ENCODE measurements at places on chromosomes 11 and 22.
A peak's percentile ranks its signal among the peaks of the same experiment; 100 is the strongest.

DNA sequence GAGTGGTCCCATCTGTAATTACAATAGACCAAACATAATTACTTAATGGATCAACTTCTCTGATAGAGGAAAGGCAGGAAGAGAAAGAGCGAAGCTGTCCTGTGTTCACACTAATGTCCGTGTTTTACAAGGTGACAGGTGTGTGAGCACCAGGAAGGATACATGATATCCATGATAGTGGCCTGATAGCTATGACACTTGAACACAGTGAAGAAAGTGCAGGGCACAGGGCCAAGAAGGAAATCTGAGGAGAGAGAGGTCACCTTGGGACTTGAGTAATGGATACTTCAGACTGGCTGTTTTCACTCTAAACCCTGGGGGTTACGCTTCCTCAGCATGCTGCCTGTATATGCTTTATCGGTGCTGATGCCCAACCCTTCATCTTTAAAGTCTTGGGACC is 29.4 kb downstream of the TUB start:
- DNase-seq = no peak

- DNase-seq = no peak
These were observed 42.6 kb downstream of the DKK3 start for GRCh38 chr11:11965656-11966353.

DNA sequence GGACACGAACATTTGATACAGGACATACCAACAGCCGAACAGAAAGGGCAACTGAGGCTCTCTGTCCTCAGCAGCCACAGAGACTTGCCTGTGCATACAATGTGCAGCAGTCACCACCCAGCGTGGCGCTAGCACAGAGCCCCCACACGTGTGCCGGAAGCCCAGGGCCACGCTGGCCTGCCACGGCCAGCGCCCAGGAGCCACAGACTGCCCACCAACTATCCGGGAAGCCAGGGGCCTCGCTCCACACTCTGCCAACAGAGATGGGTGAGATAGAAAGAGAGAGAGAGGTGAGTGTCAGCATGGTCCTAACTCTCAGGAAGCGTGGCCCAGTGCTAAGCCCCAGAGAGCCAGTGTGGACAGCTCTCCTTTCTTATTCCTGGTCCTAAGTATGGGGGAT is 11.7 kb downstream of the TMPRSS5 start:
- no peak for DNase-seq

- DNase-seq = peak; percentile 60
These were observed 83.4 kb downstream of the WNT7B start for GRCh38 chr22:45893516-45893915.

All from M059J (cell line).